ENCODE measurements at places on chromosomes 3 and 15. TPM values are rescaled to one million over a fixed set of nuclear protein-coding genes. Genes with fewer than 3 reads are reported as not detected.
A peak's percentile ranks its signal among the peaks of the same experiment; 100 is the strongest.

Gene WNT5A
- not detected for total RNA-seq

Gene MAGEL2
- total RNA-seq, result not detected

GRCh38 chr15:39624806-39625205, 43.9 kb downstream of the THBS1 start:
- H3K27ac ChIP-seq, result peak overlapping the region; percentile 100
- DNase-seq, result peak; percentile 75
- H3K27me3 ChIP-seq, result no peaks in the 10 kb centered on the region
- no peak overlapping the region for H3K4me3 ChIP-seq
- H3K4me1 ChIP-seq, result peaks cover 75% of the 10 kb centered on the region

DNA sequence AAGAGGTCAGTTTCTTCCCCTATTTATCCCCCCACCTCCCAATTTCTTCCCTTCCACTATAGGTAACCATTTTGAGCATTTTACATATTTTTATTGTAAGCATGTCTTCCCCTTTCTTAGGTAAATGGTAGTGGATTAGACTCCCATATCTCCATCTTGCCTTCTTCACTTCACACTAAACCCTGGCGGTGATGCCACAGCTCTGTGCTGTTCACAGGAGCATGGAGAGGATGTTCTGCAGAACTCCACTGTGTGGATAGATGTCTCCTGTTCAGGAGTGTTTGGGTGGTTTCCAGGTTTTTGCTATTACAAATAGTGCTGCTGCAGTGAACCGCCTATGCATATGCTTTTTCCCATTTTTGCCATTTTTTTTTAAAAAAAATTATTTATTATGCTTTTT, 182.7 kb downstream of the NSMCE3 start:
- peaks cover 37% of the 10 kb centered on the region for H3K4me1 ChIP-seq
- no peak overlapping the region for H3K4me3 ChIP-seq
- H3K36me3 ChIP-seq, result no peaks in the 10 kb centered on the region
- H3K27ac ChIP-seq, result no peak overlapping the region
- H3K27me3 ChIP-seq, result no peaks in the 10 kb centered on the region

GRCh38 chr15:43221422-43221821, 604 bp upstream of the EPB42 start:
- H3K27ac ChIP-seq, result no peak overlapping the region
- H3K27me3 ChIP-seq, result no peaks in the 10 kb centered on the region
- H3K36me3 ChIP-seq, result no peaks in the 10 kb centered on the region
- H3K4me1 ChIP-seq, result peaks cover 16% of the 10 kb centered on the region
- no peak overlapping the region for H3K4me3 ChIP-seq

- no peak overlapping the region for H3K4me3 ChIP-seq
- no peak for DNase-seq
- H3K27me3 ChIP-seq, result no peaks in the 10 kb centered on the region
- no peaks in the 10 kb centered on the region for H3K36me3 ChIP-seq
- H3K4me1 ChIP-seq, result peaks cover 6% of the 10 kb centered on the region
Measured at GRCh38 chr3:197746209-197746608, 3.5 kb upstream of the FYTTD1 start.

Measured in natural killer cell (primary cell).